Activated T-helper 1 cell treated with anti-CD3 and anti-CD28 coated beads, Interleukin-12 subunit alpha, Interleukin-12 subunit beta, Interleukin-2, Interleukin-4 antibody, amounts not matched to agents 30 ng/mL and 10 ng/mL and 1 ng/mL, durations not matched to agents 14 hours and 24 hours and 36 hours (primary cell): ENCODE measurements at places on chromosomes 6 and 20. TPM values are rescaled to one million over a fixed set of nuclear protein-coding genes. Genes with fewer than 3 reads are reported as not detected.

Gene MYH7B
- total RNA-seq, result 0.20 and 0.44 TPM in 2 replicates

Gene CD24
- 0.56 and 0.65 TPM in 2 replicates for total RNA-seq

DNA sequence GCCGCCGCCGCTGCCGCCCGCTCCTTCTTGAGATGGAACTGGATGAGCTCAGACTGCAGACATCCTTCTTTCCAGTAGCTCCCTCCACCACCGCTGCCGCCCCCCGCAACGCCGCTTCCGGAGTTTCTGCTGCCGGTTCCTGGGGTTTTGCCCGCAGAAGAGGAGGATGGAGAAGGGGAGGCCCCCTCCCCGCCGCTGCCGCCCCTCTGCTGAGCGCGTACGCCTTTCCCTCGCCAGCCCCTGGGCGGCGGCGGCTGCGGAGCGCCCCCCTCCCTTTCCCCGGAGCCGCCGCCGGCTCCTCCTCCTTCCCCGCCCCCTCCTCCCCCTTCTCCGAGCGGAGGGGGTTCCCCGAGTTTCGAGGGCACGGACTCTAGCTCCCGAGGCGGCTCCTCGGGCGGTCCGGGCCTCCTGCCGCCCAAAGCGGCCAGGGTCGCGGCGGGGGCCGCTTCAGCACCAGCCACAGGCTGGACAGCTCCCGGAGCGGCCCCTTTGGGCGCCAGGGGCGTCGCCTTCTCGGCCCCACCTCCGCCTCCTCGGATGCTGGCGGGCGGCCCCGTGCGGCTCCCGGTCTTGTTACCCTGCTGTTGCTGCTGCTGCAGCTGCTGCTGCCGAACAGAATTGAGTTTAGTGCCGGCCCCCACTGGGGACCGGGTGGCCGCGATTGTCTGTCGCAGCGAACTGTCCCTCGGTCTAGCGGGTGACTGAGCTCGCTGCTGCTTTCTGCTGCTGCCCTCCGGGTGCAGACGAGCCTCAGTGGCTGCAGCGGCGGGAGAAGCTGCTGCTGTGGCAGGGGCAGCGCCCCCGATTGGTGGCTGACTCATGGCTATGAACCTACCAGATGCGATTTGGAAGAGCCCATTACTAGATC lies 3.1 kb downstream of the MTCL3 start:
- peak overlapping the region; percentile 70 for H3K27ac ChIP-seq
- peak overlapping the region; percentile 90 for H3K4me3 ChIP-seq
- H3K4me1 ChIP-seq, result peaks cover 54% of the 10 kb centered on the region
- H3K27me3 ChIP-seq, result peaks cover 13% of the 10 kb centered on the region
- peak; percentile 72 for DNase-seq

- peaks cover 4% of the 10 kb centered on the region for H3K4me1 ChIP-seq
- H3K27ac ChIP-seq, result no peak overlapping the region
- DNase-seq, result no peak
- no peak overlapping the region for H3K4me3 ChIP-seq
- peaks cover 12% of the 10 kb centered on the region for H3K27me3 ChIP-seq
These were observed 33.8 kb upstream of the PMEPA1 start for GRCh38 chr20:57743450-57744095.

- peaks cover 85% of the 10 kb centered on the region for H3K4me1 ChIP-seq
- peak overlapping the region; percentile 86 for H3K27ac ChIP-seq
- peak overlapping the region; percentile 12 for H3K4me3 ChIP-seq
- peaks cover 48% of the 10 kb centered on the region for H3K36me3 ChIP-seq
- no peak for DNase-seq
These were observed 136.3 kb upstream of the NEDD9 start for GRCh38 chr6:11368760-11369159.
